ENCODE measurements at places on chromosomes 6 and 20. TPM values are rescaled to one million over a fixed set of nuclear protein-coding genes. Genes with fewer than 3 reads are reported as not detected.

DNA sequence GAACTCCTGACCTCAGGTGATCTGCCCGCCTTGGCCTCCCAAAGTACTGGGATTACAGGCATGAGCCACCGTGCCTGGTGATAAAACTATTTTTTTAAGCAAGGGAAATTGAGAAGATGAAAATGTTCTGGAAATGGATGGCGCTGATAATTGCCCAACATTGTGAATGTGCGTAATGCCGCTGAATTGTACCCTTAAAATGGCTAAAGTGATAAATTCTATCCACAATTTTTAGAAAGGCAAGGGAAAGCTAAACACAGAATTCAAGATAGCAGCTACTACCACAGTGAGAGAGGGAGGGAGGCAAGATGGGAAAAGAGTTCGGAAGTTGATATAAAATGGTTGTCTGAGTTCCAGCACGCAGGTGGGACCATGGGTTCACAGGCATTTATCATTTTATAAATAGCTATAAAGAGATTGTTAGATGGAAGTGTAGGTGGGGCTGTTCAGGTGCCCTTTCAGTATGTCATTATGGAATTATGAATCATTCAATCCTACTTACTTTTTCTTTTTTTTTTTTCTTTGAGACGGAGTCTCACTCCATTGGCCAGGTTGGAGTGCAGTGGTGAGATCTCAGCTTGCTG lies 8.3 kb downstream of the RIPOR3 start:
- DNase-seq: no peak

GRCh38 chr6:22913612-22914011 lies 344.2 kb downstream of the HDGFL1 start:
- DNase-seq: no peak

- DNase-seq: no peak
These were observed 15.9 kb downstream of the TMEM200A start for GRCh38 chr6:130381459-130382380.

- DNase-seq: no peak
These were observed 24.3 kb upstream of the ADGRF1 start for GRCh38 chr6:47066418-47066817.

DNA sequence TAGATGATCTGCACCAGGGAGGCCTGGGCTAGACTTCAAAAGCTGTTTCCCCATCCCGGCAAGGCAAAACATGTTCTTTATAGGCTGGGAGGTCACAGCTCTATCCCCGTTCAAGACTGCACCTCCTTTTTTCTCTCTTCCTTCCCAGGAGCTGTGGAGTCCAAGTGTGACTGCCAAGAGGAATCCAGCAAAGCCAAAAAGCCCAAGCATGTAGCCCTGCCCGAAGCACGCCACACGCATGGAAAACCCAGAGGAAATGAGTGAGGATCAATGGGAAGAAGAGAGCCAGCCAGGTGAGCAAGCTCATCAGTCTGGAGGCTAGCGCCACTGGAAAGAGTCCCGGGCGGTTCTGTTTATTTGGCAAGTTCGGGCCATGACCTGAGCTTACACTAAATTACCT lies 240.4 kb downstream of the PRL start:
- no peak for DNase-seq

The EPPIN gene
- total RNA-seq: not detected

The CD40 gene
- 410 TPM for total RNA-seq

The PPP1R3D gene
- 7.5 TPM for total RNA-seq

The PERP gene
- total RNA-seq: 0.20 TPM

The MUCL3 gene
- not detected for total RNA-seq

The MYBL2 gene
- total RNA-seq: 99.5 TPM

All from activated B cell treated with CpG ODN at 0.5 μM for 24 hours (primary cell).